Nasal cavity respiratory epithelium epithelial cell of viscerocranial mucosa (primary cell): ENCODE measurements at places on chromosomes 13 and 19. TPM values are rescaled to one million over a fixed set of nuclear protein-coding genes. Genes with fewer than 3 reads are reported as not detected.

CCDC194 gene
- total RNA-seq, result 0.07 TPM in 1 of 2 replicates, not detected in the other

KCNRG gene
- total RNA-seq, result 2.4 and 4.8 TPM in 2 replicates

ABHD8 gene
- total RNA-seq, result 7.5 and 13.8 TPM in 2 replicates

SELENOV gene
- total RNA-seq, result not detected in 2 replicates

RNF113B gene
- total RNA-seq, result not detected in 2 replicates

ADGRE1 gene
- total RNA-seq, result not detected in 2 replicates

LSR gene
- total RNA-seq, result 25.6 and 121 TPM in 2 replicates

KLK10 gene
- 36.2 and 66.0 TPM in 2 replicates for total RNA-seq

EDNRB gene
- not detected in 2 replicates for total RNA-seq

NUCB1 gene
- 98.8 and 207 TPM in 2 replicates for total RNA-seq

KCNK6 gene
- 28.5 and 28.7 TPM in 2 replicates for total RNA-seq

CEACAM20 gene
- total RNA-seq, result not detected in 2 replicates

ELOF1 gene
- 23.3 and 25.6 TPM in 2 replicates for total RNA-seq

IL4I1 gene
- total RNA-seq, result 0.14 and 0.34 TPM in 2 replicates

DCT gene
- total RNA-seq, result 0.21 TPM in 1 of 2 replicates, not detected in the other

PSG1 gene
- not detected in 2 replicates for total RNA-seq

SLC6A16 gene
- total RNA-seq, result 0.21 TPM in 1 of 2 replicates, not detected in the other

FFAR1 gene
- total RNA-seq, result not detected in 2 replicates

KLK2 gene
- total RNA-seq, result not detected in 2 replicates

MYO1F gene
- not detected in 2 replicates for total RNA-seq

SYT3 gene
- total RNA-seq, result not detected in 2 replicates

LIM2 gene
- total RNA-seq, result not detected in 2 replicates

ZNF649 gene
- total RNA-seq, result 14.0 and 17.0 TPM in 2 replicates

BRME1 gene
- total RNA-seq, result 0.68 and 1.8 TPM in 2 replicates

KCTD15 gene
- total RNA-seq, result 105 and 106 TPM in 2 replicates

KASH5 gene
- total RNA-seq, result not detected in 2 replicates
